Caco-2 (cell line): ENCODE measurements at places on chromosomes 1 and 21.
A peak's percentile ranks its signal among the peaks of the same experiment; 100 is the strongest.

DNA sequence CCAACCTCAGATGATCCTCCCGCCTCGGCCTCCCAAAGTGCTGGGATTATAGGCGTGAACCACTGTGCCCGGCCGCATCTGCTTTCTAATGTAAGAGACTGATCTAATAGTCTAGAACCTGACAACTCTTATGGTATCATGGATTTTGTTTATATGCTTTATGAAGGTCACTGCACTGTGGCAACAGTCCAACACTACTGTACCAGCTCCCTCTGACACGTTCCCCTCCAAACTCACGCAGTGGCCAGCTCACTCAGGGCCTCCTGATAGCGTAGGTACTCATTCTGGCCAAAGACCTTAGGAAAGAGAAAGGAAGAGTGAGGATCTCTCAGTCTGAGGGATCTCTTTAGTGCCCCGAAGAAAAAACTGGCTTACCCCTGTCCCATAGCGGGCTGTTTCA lies 6.0 kb upstream of the CFAP141 start:
- DNase-seq = no peak

DNA sequence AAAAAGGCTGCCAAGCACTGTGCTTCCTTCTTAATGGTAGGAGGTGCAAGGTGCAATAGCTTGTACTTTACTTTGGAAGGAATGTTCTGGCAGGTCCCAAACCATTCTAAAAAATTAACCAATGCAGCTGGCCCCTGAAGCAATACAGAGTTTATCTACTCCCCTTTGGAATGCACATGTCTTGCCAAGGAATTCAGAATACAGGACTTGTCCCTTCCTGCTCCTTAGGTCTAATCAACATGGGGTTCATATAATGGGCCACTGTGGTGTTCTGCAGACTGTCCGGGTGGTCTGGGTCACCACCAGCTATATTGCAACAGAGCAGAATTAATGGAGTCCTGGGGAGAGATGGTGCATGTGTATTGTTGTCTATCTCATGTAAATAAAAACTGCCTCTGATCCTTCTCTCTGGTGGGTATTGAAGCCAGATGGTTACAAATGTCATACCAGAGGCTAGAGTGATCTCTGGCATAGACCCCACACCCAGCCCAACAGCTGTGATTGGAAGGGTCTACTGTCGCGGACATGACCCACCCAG lies 112.8 kb downstream of the RIPK4 start:
- no peak for DNase-seq

- DNase-seq = peak; percentile 61
Measured at GRCh38 chr21:33478935-33479678, 667 bp downstream of the TMEM50B start.

GRCh38 chr1:201401700-201402099 lies 2.6 kb upstream of the LAD1 start:
- DNase-seq = no peak

GRCh38 chr1:172826096-172826741 lies 167.3 kb downstream of the FASLG start:
- no peak for DNase-seq

DNA sequence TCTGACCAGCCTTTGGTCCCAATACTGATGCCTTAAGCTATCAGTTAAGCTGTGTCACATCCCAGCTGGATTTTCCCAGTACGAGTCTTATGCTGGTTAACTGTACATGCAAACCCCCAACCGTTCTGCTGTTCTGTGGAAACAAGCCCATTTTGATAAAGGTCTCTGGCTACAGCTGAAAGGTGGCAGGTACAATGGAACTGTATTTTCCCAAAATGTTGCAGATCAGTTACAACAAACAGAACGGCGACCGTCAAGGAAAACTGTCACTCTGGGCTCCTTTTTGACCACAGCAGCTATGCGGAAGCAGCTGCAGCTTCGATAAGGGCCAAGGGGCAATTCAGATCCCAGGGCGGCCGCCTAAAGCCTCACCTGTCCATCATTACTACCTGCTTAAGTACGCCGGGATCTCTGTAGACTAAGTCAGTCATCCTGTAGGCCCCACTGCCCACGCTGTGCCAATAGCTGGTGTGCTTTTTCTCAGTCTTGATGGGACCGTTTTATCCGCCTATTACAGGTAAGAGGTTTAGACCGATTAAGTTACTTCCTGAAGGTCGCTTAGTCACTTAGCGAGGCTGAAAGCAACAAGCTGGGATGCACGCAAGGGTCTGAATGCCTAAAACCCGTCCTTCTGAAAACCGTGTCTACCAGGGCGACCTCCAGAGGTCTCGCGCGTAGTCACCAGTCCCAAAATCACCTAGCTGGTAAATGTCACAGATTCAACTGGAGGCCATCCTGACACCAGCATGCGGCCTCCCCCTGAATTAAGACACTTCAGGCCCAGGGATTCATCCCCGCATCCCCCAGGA lies 11.1 kb upstream of the RAB42 start:
- peak; percentile 42 for DNase-seq

DNA sequence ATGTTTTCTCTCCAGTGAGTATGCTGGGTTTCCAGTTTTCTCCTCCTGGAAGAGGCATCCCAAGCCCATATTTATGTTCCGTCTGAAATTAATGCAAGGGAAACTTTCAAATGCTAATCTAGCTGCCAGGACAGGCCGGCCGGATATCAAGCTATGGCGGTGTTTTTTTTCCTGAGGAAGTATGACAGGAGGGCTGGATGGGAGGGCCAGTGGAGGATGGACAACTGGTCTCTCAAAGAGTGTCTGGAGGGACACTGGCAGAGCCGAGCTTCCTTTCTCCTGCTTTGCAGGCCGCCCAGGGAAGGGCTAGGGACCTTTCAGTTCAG lies 212.7 kb downstream of the TRABD2B start:
- DNase-seq = no peak

DNA sequence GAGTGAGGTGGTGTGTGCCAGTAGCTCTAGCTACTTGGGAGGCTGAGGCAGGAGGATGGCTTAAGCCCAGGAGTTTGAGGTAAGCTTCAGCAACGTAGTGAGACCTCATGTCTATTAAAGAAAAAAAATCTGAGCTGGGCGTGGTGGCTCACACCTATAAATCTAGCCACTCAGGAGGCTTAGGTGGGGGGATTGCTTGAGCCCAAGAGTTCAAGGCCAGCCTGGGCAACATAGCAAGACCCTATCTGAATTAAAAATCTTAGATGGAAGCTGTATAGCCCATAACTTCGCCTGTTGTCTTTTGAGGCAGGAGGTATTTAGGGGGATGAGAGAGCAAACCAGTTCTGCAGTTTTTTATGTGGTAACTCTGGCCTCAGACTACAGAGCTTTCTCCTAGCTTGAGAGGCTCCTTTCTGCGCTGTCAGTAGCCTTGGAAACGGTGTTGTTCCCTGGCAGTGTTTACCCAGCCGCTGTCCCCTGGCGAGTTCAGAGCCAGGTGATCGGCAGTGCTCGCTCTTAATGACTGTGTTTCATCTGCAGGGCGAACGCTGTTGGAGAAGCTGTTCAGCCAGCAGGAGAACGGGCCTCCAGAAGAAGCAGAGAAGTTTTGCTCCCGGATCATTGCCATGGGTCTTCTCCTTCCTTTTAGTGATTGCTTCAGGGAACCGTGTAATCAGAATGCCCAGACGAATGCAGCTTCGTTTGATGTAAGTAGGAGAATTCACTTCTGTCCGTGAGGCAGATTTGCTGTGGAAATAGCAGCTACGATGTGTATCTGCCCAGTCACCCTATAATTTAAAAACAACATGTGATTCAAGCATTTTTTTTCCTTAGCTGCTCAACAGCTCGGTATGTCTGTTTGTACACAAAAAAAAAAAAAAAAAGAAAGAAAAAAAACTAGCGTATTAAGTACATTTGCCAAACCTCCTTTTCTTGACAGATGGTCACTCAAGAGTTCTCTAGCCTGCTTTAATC lies 31.2 kb downstream of the FMN2 start:
- peak; percentile 23 for DNase-seq

DNA sequence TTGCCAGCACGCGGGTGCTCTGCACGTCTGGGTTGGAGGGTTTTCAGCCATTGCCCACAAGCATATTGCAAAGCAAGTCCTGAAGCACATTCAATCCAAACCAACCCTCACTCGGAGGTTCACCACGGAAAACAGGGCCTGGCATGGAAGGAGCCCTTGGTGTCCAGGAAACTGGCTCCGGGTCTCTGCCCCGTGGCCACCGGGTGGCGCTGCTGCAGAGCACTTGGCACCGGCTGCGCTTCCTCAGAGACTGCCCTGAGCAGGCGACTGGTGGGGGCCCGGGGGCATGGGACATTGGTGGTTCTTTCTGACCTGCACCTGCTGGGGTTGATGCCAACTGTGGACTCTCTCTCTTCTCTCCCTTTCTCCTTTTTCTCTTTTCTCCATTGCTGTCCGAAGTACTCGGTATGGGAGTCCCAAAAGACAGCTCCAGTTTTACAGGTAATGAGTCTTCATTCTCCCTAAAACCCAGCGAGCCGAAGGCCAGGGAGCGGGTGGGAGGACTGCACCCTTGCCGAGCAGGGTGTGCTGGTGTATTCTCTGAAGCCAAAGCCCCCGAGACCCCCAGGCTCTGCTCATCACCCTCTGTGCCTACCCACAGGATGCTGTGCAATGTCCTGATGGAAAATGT lies 4.1 kb upstream of the KCNAB2 start:
- no peak for DNase-seq

GRCh38 chr1:162391790-162392563 lies 10.4 kb downstream of the C1orf226 start:
- peak; percentile 42 for DNase-seq

DNA sequence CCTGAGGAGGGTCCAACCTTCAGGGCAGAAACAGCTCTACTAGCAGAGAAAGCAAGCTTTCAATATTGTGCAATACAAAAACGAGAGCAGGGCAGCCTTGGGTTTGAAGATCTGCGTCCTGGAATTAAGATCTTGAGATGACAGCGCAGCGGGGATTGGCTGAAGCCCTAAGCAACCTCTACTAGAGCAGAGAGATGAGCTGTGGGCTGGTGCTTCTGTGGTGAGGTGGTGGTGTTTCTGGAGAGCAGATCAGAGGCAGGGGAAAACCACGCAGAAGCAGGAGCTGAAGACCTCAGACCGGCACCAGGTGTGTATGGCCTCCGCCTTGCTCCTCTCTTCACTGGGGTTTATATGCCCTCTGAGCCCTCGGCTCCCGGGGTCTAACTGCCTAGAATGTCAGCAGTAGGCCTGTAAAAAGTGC lies 12.5 kb downstream of the TRAF3IP3 start:
- no peak for DNase-seq

- no peak for DNase-seq
Measured at GRCh38 chr1:9250411-9251381, 16.1 kb downstream of the H6PD start.

- DNase-seq = no peak
Measured at GRCh38 chr1:174428739-174429138, 19.0 kb upstream of the GPR52 start.

DNA sequence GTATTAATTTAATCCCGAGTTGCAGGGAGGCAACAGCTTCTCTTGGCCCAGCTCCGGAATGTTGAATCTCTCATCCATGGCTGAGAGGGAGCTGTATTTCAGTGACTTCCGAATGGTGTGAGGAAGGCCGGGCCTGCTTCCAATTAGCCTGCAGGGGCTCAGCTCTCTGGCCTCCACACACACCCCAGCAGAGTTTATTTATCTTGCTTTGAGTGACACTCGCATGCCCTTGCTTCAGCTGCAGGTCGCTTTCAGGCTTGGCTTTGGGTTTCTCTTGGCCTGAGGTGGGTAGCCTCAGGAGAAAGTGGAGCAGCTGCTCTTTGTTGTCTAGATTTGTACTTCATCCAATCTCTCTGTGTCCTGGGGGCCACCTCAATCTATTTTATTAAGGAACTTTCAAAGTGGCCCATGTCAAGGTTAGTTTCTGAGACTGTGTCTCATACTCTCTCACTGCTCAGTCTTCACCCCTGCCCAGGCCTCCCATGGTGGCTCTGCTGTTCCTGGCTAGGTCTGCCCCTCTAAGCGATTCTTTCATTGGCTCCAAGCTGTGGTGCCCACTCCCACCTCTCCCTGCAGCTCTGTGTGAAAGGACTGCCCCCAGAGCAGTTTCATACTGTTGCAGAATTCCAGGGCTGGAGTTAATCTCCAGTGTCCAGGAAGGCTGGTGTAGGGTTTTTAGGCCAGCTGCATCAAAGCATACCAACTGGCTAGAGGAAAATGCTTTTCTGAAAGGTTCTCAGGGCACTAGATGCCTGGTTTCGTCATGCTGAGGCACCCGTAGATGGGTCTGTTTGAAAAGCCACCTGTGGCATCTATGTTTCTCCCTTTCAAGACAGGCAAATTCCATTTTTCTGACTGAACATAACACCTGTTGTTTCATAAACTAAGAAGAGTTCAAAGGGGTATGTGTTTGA lies 153.5 kb downstream of the PLXNA2 start:
- DNase-seq = no peak

DNA sequence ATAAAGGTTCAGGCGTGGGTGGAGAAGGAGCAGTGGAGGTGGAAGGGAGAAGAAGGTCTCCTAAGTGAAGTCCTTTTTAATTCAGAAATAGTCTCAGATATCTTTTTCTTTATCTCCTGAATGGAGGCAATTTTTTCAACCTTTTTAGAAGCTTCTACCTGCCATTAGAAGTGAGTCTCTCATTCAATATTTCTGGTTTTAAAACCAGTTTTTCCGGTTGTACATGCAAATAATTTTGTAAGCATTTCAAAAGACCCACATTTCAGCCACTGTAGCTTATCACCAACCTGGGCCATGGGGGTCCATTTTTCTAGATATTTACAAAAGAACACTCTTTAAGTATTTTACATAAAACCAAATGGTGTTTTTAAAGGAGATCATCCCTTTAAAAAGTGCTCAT lies 1280.2 kb downstream of the NCAM2 start:
- peak; percentile 11 for DNase-seq

- no peak for DNase-seq
Measured at GRCh38 chr1:87130438-87130837, 198.2 kb upstream of the LMO4 start.

DNA sequence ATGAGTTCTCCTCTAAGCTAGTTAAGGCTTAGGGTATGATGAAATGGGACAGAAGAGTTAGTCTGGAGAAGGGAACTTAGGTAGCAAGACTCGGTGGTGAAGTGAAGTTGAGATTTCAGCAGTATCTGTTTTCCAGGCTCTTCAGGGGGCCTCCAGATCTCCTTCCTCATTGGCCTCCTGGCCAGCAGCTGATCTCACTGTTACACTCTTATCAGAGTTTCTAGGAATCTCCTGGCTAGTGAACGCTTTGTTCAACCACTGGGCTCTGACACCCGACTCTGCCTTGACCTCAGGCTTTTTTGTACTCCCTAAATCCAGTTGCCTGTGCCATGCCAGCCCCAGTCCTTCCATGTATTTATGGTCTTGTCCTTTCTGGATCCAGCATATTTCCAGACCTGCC lies 311.0 kb downstream of the ASTN1 start:
- no peak for DNase-seq

- DNase-seq = no peak
Measured at GRCh38 chr1:216892581-216893160, 169.4 kb upstream of the ESRRG start.
